ENCODE measurements at places on chromosomes 6 and 20.

DNA sequence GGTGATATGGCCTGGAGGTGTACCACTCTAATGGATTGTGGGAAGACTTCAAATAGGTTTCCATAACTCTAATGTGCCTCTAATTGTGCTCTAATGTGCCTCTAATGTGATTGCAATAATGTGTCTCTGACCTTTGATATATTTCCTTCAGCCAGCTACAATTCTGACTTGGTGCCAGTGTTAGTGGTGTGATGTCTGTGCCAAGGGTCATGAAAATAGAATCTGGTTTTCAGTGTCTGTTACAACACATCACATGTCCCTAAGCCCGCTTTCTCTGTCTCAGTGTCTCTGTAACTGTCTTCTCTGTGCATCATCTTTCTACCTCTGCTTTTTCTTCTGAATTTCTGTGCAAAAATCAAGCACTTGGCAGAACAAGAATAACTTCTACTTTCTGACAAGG lies 77.2 kb upstream of the ECI2 start:
- H3K36me3 ChIP-seq = no peaks in the 10 kb centered on the region
- H3K4me3 ChIP-seq = no peak overlapping the region
- no peak overlapping the region for H3K27ac ChIP-seq
- no peak for DNase-seq
- H3K27me3 ChIP-seq = no peaks in the 10 kb centered on the region

GRCh38 chr20:9506280-9506821 lies 8.0 kb upstream of the LAMP5 start:
- DNase-seq = no peak
- no peaks in the 10 kb centered on the region for H3K4me1 ChIP-seq
- peaks cover 91% of the 10 kb centered on the region for H3K27me3 ChIP-seq

DNA sequence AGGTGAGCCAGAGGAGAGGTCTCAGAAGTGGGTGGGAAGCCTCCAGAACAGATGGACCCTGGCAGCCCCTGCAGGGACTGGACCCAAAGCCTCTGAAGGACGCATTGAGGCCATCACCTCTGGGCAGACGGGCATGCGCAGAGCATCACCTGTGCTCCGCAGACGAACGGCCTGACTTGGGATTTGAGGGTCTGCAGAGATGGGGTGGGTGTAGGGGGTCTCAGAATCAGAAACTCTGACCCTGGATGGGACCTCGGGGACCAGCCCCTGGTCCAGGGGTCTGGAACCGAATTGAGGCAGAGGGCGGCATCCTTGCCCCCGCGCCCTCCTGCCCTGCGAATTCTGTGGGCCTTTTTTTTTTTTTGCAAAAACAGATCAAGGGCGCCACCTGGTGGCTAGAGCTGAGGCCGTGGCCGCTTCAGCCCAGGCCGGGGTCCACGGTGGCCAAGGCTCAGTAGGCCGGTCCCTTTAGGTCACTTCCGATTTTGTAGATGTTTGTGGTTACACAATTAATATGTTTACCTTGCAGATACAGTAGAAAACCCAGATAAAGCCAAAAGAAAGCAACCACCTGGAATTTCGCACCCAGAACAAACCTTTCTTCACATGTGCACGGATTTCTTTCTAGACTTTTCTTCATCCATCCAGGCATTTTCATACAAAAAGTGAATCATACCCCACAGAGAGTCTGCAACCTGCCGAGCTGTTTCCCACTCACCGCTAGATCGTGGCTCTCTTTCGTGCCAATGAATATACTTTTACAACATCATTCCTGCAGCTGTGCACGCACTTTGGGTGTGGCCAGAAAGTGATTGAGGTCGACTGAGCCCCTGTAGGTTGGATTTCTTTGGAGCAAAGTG lies 25.9 kb downstream of the ZBP1 start:
- no peak overlapping the region for H3K4me3 ChIP-seq
- no peaks in the 10 kb centered on the region for H3K27me3 ChIP-seq
- H3K4me1 ChIP-seq = peaks cover 7% of the 10 kb centered on the region
- no peak overlapping the region for H3K27ac ChIP-seq

DNA sequence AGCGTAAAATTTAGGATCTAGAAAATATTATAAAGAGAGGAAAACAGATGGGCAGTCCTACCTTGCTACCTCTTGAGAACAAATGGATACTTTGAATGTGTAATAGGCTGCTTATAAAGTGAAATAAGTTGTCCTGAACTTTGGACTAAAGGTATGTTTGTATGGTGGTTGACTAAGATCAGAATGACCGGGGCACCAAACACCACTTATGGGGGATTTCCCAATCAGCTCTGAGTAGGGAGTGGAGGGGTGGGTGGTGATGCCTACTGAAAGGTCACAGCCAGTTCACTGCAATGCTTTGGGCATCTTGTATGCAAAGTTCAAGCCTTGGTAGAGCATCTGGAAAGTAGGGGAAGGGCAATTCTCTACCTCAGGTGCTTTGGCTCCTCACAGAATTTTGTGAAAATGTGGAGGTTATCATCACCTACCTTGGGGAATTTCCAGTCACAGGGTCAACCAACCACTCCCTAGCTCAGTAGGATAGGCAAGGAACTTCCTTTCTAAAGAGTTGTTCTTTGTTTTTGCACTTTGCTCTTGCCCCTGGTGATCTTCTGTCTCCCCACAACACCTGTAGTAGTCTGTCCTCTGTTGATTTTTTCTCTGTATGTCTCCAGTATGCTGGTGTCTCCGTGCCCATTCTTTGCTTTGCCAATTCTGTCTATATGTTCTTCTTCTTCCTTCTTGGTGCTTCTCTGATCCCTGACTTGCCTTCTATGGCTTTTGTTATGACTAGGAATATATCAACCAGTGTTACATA lies at the start of gene TRIM31:
Gene TRIM31 (minus strand): TSS at position 88 of the 757 bp plus-strand sequence. CDS start 285 bp downstream, outside the sequence.
- H3K27ac ChIP-seq = no peak within 1 kb of the TSS
- H3K27me3 ChIP-seq = peaks cover 74% of the 10 kb centered on the region
- H3K4me1 ChIP-seq = no peaks in the 10 kb centered on the region
- no peaks in the 10 kb centered on the region for H3K36me3 ChIP-seq
- H3K4me3 ChIP-seq = no peak within 1 kb of the TSS

DNA sequence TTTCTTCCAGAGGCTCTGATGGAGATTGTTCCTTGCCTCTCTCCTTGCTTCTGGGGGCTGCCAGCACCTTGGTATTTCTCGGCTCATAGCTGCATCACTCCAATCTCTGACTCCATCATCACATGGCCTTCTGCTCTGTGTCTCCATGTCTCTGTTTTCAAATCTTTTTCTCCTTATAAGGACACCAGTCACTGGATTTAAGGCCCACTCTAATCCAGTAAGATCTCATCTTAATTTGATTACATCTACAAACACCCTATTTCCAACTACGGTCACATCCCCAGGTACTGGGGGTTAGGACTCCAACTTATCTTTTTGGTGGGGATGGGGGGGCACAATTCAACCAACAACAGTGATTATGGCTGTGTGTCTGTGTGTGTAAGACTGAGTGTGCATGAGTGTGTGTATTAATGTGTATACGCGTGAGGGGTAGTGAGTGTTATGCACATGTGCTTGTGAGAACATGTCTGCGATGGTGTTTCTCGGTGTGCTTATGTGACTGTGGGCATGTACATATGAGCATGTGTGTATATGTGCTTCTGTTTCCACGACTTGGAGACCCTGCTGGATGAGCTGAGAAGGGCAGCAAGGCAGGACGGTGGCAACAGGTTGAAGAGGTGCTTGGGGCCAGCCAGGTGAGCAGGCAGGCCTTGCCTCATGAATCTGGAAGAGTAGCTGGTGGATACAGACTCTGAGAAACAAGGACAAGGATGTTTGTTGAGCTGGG lies 130.5 kb downstream of the MRPL14 start:
- H3K4me3 ChIP-seq = no peak overlapping the region
- H3K27me3 ChIP-seq = no peaks in the 10 kb centered on the region
- H3K27ac ChIP-seq = no peak overlapping the region

DNA sequence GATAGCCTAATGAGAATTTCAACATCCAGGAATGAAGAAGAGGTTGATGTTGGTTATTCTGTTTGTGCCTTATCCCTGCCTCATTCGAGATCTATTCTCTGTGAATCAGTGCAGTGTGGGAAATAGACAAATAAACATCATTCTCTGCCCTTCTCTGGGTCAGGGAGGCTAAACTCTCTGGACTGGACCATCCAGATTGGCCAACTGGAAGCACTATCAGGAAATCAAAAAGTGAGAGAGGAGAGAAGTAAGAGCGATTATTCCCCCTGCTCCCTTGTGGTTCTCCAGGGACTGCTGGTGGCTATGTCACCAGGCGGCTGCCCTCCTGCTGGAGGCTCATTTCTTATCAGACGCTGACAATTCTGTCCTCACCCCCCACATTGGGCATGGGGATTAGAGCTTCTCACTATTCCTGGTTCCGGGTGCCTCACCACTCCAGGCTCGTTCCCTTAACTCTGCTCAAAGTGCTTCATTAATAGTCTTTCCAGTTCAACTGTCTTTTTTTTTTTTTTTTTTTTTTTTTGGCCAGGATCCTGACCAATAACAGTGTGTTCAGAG lies 201.7 kb upstream of the RREB1 start:
- H3K4me3 ChIP-seq = no peak overlapping the region
- H3K27me3 ChIP-seq = no peaks in the 10 kb centered on the region
- DNase-seq = no peak
- no peaks in the 10 kb centered on the region for H3K36me3 ChIP-seq

DNA sequence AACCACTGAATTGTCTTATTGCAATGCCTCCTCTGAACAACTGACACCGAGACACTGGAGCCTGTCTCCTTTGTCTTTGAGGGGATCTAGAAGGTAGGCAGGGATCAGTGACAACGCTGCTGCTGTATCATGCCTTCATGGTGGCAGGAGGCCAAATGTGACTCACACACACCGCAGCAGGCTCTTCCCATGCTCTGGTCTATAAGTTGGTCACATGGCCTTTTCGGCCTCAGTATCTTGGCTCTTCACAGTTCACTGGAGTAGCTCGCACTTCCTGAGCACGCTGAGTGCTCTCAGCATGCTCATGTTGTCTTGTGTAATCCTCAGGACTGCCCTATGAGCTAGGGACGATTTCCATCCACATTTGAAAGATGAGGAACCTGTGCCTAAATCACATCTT lies 167.4 kb upstream of the PCSK2 start:
- no peak for DNase-seq
- H3K4me3 ChIP-seq = no peak overlapping the region

- DNase-seq = no peak
- no peak overlapping the region for H3K27ac ChIP-seq
- H3K4me3 ChIP-seq = no peak overlapping the region
- no peaks in the 10 kb centered on the region for H3K27me3 ChIP-seq
Observed at GRCh38 chr6:131936156-131936555, 15.0 kb downstream of the CCN2 start.

- DNase-seq = no peak
- no peaks in the 10 kb centered on the region for H3K27me3 ChIP-seq
- H3K4me3 ChIP-seq = no peak overlapping the region
- H3K4me1 ChIP-seq = peaks cover 4% of the 10 kb centered on the region
- no peaks in the 10 kb centered on the region for H3K36me3 ChIP-seq
Observed at GRCh38 chr6:44972709-44973108, 355.4 kb upstream of the RUNX2 start.

DNA sequence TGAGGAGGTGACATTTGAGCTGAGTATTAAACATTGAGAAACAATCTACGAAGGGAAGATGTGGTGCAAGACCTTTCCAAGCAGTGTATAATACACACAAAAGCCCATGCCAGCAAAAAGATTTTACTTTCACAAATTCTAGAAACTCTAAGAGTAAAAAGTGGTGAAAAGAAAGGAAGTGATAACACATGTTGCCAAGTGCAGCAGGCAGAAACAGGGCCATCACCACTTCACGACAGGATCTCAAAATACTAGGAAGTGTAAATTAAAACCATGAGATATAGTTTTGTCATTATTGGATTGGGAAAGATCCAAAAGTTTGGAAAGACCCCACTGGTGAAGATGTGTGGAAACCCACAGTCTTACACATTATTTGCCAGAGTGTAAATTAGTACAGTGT lies 1.7 kb upstream of the ENTPD6 start:
- H3K27ac ChIP-seq = no peak overlapping the region
- DNase-seq = no peak
- no peaks in the 10 kb centered on the region for H3K27me3 ChIP-seq

DNA sequence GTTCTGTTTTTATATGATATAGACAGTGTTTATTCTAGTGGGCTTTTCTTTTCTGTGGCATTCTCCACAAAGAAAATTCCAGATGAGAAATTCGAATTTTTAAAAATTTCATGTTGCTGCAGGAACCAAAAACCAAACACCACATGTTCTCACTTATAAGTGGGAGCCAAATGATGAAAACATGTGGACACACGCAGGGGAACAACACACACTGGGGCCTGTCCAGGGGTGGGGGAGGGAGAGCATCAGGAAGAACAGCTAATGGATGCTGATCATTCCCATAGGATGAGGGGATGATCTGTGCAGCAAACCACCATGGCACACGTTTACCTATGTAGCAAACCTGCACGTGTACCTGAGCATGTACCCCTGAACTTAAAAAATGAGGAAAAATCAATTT lies 499.0 kb upstream of the SLC35B3 start:
- H3K27me3 ChIP-seq = no peaks in the 10 kb centered on the region
- no peak for DNase-seq
- no peaks in the 10 kb centered on the region for H3K36me3 ChIP-seq
- H3K4me3 ChIP-seq = no peak overlapping the region
- H3K27ac ChIP-seq = no peak overlapping the region
- no peaks in the 10 kb centered on the region for H3K4me1 ChIP-seq

DNA sequence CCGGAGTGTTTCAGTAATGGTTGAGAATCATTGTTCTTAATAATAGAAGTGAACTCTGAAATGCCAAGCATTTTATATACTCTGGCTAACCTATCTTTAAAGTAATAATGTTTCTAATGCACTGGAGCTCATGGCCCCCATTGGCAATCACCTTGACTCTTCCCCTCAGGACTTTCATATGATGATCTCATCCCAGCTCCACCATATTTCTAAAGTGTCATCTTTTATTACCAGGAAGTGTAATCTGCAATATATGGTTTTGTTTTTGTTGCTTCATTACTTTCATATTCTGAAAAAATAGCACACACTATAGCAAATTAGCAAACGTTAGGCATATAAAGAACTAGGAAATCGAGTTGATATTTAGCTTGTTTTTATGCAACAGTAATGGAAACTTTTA lies 60.3 kb downstream of the TULP4 start:
- peaks cover 15% of the 10 kb centered on the region for H3K4me1 ChIP-seq
- H3K27me3 ChIP-seq = no peaks in the 10 kb centered on the region
- DNase-seq = no peak

DNA sequence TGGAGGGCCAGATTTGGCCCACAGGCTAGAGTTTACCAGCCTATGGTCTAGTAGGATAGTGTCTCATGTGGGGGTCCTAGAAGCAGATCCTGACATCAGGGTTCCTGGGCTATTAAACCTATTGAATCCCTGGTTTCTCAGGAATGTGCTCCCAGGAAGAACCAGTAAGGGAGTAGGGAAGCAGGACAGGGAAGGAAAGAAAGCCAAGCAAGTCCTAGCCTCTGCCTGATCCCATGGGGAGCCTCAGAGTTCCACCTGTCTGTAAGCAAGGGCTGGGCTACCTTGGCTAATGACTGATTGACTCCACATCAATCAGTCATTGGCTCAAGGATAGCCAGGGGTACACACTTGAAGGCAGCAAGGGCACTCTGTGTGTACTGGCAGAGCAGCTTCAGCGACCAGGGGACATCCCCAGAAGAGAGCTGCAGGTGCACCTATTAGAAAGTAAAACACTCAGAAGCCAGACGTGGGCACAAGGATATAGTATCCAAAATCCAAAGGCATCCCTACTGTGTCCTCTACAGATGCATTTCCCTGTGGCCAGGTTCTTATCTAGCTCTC lies 309.5 kb downstream of the TSHZ2 start:
- H3K4me3 ChIP-seq = no peak overlapping the region
- no peaks in the 10 kb centered on the region for H3K4me1 ChIP-seq
- H3K36me3 ChIP-seq = no peaks in the 10 kb centered on the region

- no peaks in the 10 kb centered on the region for H3K27me3 ChIP-seq
- H3K36me3 ChIP-seq = no peaks in the 10 kb centered on the region
- peak; percentile 97 for DNase-seq
- H3K27ac ChIP-seq = no peak overlapping the region
- no peak overlapping the region for H3K4me3 ChIP-seq
Observed at GRCh38 chr6:169158174-169158573, 95.5 kb downstream of the THBS2 start.

Measured in cardiac muscle cell (in vitro differentiated cells and primary cell).